Cardiac muscle cell (in vitro differentiated cells and primary cell): ENCODE measurements at places on chromosomes 3 and 15. TPM values are rescaled to one million over a fixed set of nuclear protein-coding genes. Genes with fewer than 3 reads are reported as not detected.

DNA sequence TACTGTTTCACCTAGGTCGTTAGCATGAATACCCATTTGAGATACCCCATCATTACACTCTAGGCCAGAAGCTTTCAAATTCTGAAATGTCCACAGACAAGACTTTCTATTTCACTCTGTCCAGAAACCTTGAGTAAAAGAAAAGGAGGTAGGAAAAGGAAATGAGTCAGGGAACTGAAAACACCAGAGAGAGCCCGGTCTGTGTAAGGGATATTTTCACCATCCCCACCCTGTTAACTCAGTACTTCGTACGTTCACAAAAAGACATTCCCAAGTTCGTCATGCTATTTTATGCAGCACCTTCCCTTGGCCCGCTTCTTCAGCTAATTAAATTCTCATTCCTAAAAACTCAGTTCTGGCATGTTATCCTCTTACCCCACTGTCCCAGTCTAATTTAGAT is 89.4 kb upstream of the SOX2 start:
- no peak overlapping the region for H3K27ac ChIP-seq
- H3K36me3 ChIP-seq = no peaks in the 10 kb centered on the region
- DNase-seq = no peak

GRCh38 chr15:31799715-31800321 is 230.5 kb upstream of the CHRNA7 start:
- H3K36me3 ChIP-seq = no peaks in the 10 kb centered on the region
- no peak for DNase-seq
- no peak overlapping the region for H3K4me3 ChIP-seq
- H3K27me3 ChIP-seq = no peaks in the 10 kb centered on the region
- H3K4me1 ChIP-seq = no peaks in the 10 kb centered on the region
- H3K27ac ChIP-seq = no peak overlapping the region

DNA sequence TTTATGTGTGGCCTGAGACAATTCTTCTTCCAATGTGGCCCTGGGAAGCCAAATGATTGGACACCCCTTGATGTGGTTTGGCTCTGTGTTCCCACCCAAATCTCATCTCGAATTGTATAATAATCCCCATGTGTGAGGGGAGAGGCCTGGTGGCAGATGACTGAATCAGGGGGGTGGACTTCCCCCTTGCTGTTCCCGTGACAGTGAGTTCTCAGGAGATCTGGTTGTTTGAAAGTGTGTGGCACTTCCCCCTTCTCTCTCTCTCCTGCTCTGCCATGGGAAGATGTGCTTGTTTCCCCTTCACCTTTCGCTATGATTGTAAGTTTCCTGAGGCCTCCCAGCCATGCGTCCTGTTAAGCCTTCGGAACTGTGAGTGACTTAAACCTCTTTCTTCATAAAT is 60.1 kb upstream of the PARL start:
- H3K27ac ChIP-seq = no peak overlapping the region
- no peak for DNase-seq
- peaks cover 72% of the 10 kb centered on the region for H3K36me3 ChIP-seq
- no peak overlapping the region for H3K4me3 ChIP-seq
- no peaks in the 10 kb centered on the region for H3K27me3 ChIP-seq

ANKRD63 gene
- polyA plus RNA-seq = 13.7 and 45.7 TPM in 2 replicates

TLR9 gene
- polyA plus RNA-seq = 0.51 TPM in 1 of 2 replicates, not detected in the other
